Central memory CD8-positive, alpha-beta T cell (primary cell): ENCODE measurements at places on chromosomes 2 and 18.

- DNase-seq: no peak
Observed at GRCh38 chr2:74037379-74037860, 52.7 kb downstream of the TET3 start.

DNA sequence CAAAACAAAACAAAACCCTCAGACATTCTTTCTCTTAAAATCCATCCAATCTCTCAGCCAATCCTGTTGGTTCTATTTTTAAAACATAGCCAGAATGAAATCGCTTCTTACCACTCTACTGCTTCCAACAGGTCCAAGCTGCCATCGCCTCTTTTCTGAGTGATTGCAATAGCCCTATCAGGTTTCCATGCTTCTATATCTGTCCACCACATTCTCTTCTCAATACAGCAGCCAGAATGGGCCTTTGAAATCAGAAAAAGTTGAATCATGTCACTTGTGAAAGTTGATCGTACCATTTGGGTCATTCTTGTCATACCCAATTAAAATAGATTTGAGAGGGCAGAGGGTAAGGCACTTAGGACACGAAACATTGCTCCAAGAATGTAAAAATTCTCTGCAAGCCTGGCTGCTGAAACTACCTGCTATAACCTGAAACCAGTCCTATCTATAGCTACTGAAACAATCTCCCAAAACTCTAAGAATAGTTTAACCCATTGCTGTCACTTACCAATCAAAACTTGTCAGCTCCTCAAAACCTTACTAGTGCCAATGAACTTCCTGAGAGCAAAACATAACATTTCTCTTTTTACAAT is 3.3 kb upstream of the MTLN start:
- DNase-seq: no peak

- no peak for DNase-seq
Observed at GRCh38 chr2:164542581-164543021, 78.7 kb downstream of the GRB14 start.

- DNase-seq: no peak
Observed at GRCh38 chr2:195026261-195026660, 630.8 kb upstream of the SLC39A10 start.

- DNase-seq: no peak
Observed at GRCh38 chr18:65752625-65753325, 2.0 kb downstream of the CDH7 start.

DNA sequence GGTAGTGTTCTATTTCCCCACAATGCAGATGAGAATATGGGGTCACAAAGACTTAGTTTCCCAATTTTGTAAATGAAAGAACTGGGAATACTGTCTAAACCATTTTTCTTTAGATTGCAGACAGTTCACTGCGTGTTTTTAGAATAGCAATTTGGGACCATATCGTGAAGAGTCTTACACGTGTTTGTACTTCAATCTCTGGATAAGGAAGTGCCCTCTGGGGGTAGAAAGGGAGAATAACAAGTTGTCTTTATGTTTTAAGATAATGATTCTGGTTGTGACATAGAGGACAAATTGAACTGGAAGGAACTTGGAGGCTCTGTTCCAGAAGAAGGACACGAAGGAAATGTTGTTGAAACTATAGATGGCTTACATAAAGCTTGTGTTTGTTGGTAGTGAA is 457.7 kb downstream of the CBLN2 start:
- no peak for DNase-seq

DNA sequence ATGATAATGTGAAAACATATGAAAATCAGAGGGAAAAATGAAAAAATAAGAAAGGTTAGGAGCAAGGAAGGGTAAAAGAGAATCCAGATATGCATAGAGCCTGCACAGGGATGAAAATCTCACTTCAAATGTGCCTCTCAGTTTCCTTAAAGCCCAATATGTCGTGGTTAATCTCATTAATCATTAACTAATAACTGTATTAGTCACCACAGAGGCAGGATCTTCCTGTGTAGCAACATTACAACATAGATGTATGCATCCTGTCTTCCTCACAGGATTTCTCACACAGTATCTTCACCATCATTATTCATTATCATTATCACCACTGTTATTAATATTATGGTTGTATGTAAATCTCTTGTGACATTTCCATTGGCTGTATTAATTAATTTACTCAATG is 361.2 kb upstream of the SOX11 start:
- DNase-seq: no peak
